Astrocyte (in vitro differentiated cells and primary cell): ENCODE measurements at places on chromosomes 16 and 17.
A peak's percentile ranks its signal among the peaks of the same experiment; 100 is the strongest.

- DNase-seq = no peak
Observed at GRCh38 chr17:48173191-48173984, 65.8 kb downstream of the SNX11 start.

- DNase-seq = peak; percentile 25
Observed at GRCh38 chr17:16381496-16381820, 567 bp downstream of the UBB start.

DNA sequence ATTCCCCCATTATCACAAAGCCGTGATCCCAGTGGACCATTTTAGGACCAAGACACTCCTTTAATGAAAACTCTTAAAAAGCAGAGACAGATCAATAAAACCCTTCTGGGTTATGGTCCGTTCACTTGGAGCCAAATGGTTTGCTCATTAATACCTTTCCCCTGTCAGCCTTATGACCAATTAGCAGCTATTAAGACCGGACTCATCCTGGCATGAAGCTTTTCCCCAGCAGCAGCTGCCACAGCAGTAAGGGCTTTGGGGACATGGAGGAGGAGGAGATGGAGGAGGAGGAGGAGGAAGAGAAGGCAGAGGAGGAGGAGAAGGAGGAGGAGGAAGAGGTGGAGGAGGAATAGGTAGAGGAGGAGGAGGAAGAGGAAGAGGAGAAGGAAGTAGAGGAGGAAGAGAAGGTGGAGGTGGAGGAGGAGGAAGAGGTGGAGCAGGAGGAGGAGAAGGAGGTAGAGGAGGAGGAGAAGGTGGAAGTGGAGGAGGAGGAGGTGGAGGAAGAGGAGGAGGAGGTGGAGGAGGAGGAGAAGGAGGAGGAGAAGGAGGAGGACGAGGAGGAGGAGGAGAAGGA is 50.1 kb upstream of the IRX3 start:
- no peak for DNase-seq

GRCh38 chr17:38416840-38417209 is 11.4 kb upstream of the ARHGAP23 start:
- no peak for DNase-seq

- peak; percentile 89 for DNase-seq
Observed at GRCh38 chr17:47275245-47275984, 21.8 kb downstream of the ITGB3 start.

DNA sequence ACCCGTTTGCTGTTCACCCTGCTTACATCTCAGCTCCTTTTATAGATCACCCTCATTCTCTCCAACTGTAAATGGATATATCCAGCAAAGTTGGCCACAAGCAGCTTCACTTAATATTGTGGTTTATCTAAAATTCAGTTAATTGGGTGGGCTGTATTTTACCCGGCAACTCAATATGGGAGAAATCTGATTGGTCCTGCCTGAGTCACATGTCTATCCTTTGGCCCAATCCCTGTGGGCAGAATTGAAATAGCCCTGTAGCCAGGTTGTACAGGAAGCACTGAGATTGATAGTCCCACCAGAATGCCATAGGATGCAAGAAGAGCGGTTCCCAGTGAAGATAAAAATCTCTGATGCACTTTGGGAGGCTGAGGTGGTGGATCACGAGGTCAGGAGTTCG is 73.2 kb downstream of the AIPL1 start:
- DNase-seq = no peak

DNA sequence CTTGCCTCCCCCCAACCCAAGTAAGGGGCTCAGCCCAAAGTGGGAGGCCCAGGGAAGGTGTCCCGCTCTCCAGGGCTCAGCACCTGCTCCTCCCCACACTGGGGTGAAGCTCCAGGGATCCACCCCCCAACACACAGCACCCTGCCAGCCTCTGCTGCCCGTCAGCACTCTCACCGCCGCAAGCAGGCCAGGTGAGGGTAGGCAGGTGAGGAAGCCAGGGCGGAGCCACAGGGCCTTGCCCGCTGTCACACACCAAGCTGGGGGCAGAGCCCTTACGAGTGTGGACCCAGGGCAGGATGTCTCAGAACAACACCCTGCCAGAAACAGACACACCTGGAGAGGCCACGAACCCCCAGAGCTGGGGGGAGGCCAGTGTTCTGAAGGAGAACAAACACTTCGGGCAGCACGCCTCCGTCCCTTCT is 19.5 kb downstream of the PLLP start:
- DNase-seq = no peak

DNA sequence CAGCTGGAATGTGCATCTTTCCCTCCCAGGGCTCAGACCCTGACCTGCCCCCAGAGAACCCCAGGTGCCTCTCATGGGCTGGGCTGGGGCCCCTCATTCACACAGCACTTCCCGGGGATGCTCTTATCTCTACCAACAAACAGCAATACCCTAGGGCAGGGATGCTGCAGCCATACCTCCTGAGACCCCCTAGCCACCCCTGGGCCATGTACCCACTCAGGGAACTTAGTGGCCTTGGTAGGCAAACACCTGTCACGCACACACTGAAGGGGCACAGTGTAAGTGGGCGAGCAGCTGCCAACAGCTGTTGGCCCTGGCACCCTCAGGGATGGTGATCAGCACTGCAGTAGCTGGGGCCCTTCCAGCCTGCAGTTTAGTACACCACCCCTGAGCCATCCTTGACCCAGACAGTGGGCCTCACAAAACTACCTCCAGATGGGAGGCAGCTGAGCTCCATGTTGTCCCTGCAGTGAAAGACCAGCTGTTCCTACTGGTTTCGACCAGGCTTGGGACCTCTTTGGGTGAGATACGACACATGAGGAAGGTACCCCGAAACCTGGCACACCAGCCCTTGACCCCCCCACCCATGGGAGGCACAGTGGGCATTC is 1723.6 kb downstream of the TP53TG3F start:
- DNase-seq = no peak

- peak; percentile 43 for DNase-seq
Observed at GRCh38 chr17:82684228-82684841, 14.2 kb downstream of the RAB40B start.

GRCh38 chr17:74464730-74465377 is 1.6 kb upstream of the CD300A start:
- DNase-seq = no peak

DNA sequence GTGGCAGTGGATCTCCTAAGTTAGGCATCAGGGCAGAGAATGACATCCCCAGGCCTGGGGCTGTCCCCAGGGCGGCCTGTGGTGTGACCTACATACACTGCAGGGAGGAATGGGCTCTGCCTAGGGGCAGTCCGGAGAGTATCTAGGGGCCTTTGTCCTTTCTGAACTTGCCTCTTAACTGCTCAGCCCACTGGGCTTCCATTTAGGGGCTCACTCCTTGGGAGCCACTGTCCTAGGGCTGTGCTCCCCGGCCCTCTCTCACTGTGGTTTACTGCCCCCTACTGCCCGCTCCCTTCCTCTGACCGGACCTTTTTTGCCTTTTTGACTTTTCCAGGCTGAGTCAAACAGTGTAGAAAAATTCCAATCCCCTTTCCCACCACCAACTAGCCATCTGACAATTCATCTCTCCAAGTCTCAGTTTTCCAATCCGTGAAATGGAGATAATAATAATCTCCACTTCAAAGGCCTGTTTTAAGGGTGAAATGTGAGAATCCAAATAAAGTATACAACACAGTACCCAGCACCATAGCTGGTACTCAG is 66.8 kb downstream of the DNAH3 start:
- DNase-seq = peak; percentile 27

DNA sequence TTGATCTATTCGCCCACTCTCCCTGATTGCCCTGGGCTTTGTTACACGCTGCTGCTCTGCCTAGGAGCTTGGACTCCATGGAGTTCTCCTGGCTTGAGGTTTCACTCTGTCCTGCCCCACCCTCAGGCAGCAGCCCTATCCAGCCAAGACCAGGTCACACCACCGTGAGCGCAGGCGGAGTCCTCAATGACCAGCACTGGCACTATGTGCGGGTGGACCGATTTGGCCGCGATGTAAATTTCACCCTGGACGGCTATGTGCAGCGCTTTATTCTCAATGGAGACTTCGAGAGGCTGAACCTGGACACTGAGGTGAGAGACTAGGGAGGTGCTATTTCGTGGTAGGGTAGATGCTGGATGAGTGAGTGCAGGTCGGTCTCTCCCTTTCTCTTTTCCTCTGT is 3.5 kb downstream of the CNTNAP1 start:
- DNase-seq = no peak

GRCh38 chr17:28268610-28269313 is 50.2 kb upstream of the TMEM97 start:
- no peak for DNase-seq

GRCh38 chr17:82880620-82881323 is 41.0 kb upstream of the ZNF750 start:
- no peak for DNase-seq

DNA sequence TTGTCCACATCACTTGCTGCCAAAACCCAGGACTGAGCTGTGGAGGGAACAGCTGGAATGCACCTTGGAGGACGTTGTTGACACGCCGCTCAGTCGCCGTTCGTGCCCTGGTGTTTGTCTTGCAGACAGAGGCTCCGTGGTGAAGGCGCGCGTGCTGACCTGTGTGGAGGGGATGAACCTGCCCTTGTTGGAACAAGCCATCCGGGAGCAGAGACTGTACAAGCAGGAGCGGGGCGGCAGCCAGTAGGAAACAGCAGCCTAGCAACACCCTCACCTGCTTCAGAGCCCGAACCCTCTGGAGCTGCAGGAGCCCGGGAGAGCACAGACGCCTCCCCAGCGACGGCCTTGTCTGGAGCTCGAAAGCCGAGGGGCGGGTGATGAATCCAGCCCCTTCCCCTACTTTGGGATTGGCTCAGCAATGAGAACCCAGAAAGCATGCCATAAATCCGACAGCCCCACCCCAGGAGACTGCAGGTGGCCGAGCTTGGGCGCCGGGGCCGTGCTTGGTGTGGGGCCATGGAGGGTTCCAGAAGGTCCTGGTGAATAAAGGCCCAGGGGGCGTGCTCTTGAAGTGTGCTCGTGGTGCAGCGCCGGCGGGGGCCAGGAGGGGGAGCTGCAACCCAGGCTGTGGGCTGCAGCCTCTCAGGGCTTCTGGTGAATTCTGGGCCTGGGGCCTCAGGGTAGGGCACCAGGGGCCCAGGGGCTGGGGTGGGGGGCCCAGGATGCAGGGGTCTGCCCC is 470 bp upstream of the CDK3 start:
- DNase-seq = no peak

GRCh38 chr17:79752175-79752574 is 21.4 kb downstream of the ENPP7 start:
- no peak for DNase-seq

- DNase-seq = no peak
Observed at GRCh38 chr17:73118139-73118538, 25.7 kb upstream of the SLC39A11 start.
